Mononuclear cell (primary cell): ENCODE measurements at places on chromosomes 5 and 9. TPM values are rescaled to one million over a fixed set of nuclear protein-coding genes. Genes with fewer than 3 reads are reported as not detected.

The IFNK gene
- not detected for total RNA-seq

The TLR4 gene
- total RNA-seq, result 59.9 TPM

The SYK gene
- total RNA-seq, result 38.9 TPM

The CDH9 gene
- 0.10 TPM for total RNA-seq

The EIF4E1B gene
- total RNA-seq, result 0.10 TPM

The TEX48 gene
- not detected for total RNA-seq

The TERT gene
- total RNA-seq, result under 0.01 TPM

The FBLL1 gene
- not detected for total RNA-seq

The NFIB gene
- total RNA-seq, result 0.42 TPM

The GFRA3 gene
- total RNA-seq, result not detected

The PAEP gene
- not detected for total RNA-seq

The ESM1 gene
- total RNA-seq, result not detected

The CSF1R gene
- total RNA-seq, result 5.2 TPM

The RABEPK gene
- 3.6 TPM for total RNA-seq

The FAM151B gene
- total RNA-seq, result 5.6 TPM

The TMOD1 gene
- total RNA-seq, result 0.84 TPM

The DBH gene
- total RNA-seq, result 0.10 TPM

The SLC28A3 gene
- total RNA-seq, result 0.10 TPM

The ATP10B gene
- total RNA-seq, result under 0.01 TPM

The SPRY4 gene
- not detected for total RNA-seq

The NMUR2 gene
- not detected for total RNA-seq

The ZNF354C gene
- 3.3 TPM for total RNA-seq

The FRRS1L gene
- total RNA-seq, result under 0.01 TPM

The MAP1B gene
- total RNA-seq, result 0.10 TPM

The HTR4 gene
- total RNA-seq, result not detected

The AGPAT2 gene
- 18.7 TPM for total RNA-seq

The ZFP2 gene
- 0.73 TPM for total RNA-seq

The SKP2 gene
- 7.6 TPM for total RNA-seq

The APBA1 gene
- 0.52 TPM for total RNA-seq

The PCSK1 gene
- total RNA-seq, result not detected

The AK3 gene
- total RNA-seq, result 23.7 TPM

The ANKRD33B gene
- 2.7 TPM for total RNA-seq

The RAD17 gene
- total RNA-seq, result 14.3 TPM

The IFNA2 gene
- 0.21 TPM for total RNA-seq

The LRRC19 gene
- total RNA-seq, result not detected

The GABRA6 gene
- total RNA-seq, result not detected

The FRMPD1 gene
- total RNA-seq, result not detected

The EPB41L4B gene
- total RNA-seq, result not detected

The SLC6A19 gene
- not detected for total RNA-seq

The CNTLN gene
- total RNA-seq, result 4.7 TPM

The PCDHA12 gene
- not detected for total RNA-seq

The DMRT3 gene
- not detected for total RNA-seq

The FAXDC2 gene
- 17.8 TPM for total RNA-seq

The GRPEL2 gene
- 24.9 TPM for total RNA-seq

The TAS2R1 gene
- total RNA-seq, result not detected

The PTGES gene
- total RNA-seq, result 8.7 TPM

The ZNF367 gene
- total RNA-seq, result 7.8 TPM

The QRFP gene
- not detected for total RNA-seq

The PHF24 gene
- total RNA-seq, result not detected

The RLN1 gene
- total RNA-seq, result 0.31 TPM

The CACFD1 gene
- 2.3 TPM for total RNA-seq

The TMCO6 gene
- 13.7 TPM for total RNA-seq

The LOX gene
- 0.42 TPM for total RNA-seq

The DND1 gene
- total RNA-seq, result 0.31 TPM

The WNT8A gene
- not detected for total RNA-seq

The SPAG8 gene
- 0.42 TPM for total RNA-seq

The WDR38 gene
- total RNA-seq, result not detected
